Mucosa of descending colon (tissue), 3 donors: ENCODE measurements at places on chromosomes 6 and 20. TPM values are rescaled to one million over a fixed set of nuclear protein-coding genes. Genes with fewer than 3 reads are reported as not detected.

DNA sequence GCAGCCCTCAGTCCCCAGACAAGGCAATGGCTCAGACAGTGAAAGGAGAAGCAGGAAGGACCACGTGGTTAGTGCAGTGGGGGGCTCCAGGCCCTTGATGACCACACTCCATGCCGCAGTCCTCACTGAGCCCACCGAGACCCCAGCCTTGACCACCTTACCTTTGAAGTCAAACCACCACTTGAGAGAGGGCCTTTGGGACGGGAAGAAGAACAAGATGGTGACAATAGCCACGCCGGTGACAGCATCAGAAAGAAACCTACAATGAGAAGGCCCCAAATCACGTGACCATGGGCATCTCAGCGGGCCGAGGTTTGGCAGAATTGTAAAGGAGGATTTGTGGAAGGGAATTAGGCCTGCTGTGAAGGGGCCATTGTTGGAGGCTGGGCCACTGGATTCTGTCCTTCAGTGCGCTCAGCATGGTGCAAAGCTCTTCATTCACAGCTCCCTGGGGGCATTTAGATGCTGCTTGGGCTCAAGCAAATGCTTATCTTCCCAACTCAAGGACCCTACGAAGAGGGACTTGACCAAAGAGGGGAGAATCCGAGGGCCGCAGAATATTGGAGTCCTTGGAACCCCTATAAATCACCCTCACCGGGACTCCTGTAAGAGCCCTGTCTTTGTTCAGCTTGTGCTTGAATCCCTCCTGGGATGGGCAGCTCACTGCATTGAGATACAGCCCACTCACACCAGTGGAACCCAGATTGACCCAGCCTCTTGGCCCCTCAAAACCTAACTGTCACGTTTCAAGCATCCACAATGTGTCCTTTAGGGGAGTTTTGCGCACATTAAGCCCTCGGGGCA, 33.2 kb upstream of the OCSTAMP start:
- no peak for DNase-seq

Gene PKHD1
- 0.12 TPM for total RNA-seq

GRCh38 chr6:105546754-105547153, 143.9 kb upstream of the PREP start:
- no peak for DNase-seq

- DNase-seq, result no peak
Measured at GRCh38 chr6:11396860-11397259, 140.7 kb upstream of the TMEM170B start.

DNA sequence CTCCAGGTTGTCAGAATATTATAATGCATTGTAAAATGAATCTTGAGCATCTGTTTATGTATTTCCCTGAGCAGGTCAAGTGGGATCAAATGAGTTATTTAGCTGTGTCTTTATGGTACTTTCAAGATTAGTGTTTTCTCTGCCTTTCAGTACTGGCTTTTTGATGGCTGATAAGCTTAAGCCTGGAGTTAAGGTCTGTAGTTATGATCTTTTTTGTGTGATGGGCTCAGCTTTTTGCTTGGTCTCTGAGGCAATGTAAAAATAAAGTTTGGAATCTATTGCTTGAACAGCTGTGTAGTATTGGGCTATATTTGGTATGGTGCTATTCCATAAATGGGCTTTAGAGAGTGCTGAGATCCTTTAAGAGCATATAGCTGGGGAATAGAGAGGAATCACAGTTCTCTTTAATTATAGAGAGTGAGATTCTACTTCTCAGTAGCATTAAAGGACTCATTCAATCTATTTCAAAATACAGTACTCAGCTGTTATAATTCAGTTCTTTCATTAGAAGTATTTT, 40.7 kb downstream of the ZNF451 start:
- no peak for DNase-seq

Gene CDS2
- total RNA-seq, result 59.5 TPM

Gene CALHM4
- total RNA-seq, result not detected

DNA sequence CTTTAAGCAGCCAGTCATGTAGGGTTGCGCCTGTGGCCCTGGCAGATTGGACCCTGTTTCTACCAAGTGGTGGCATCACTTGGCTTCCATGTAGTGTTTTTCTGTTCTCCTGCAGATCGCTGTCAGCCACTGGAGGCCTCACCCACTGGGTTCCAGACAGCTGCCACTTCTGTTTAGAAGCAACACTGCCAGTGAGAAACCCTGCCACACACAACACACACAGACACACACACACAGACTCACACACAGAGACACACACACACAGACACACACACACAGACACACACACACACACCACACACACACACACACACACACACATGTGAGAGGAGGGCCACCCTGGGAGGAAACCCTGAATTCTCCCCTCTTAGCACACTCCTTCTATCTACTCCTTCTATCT, 51.8 kb downstream of the UTRN start:
- DNase-seq, result no peak

DNA sequence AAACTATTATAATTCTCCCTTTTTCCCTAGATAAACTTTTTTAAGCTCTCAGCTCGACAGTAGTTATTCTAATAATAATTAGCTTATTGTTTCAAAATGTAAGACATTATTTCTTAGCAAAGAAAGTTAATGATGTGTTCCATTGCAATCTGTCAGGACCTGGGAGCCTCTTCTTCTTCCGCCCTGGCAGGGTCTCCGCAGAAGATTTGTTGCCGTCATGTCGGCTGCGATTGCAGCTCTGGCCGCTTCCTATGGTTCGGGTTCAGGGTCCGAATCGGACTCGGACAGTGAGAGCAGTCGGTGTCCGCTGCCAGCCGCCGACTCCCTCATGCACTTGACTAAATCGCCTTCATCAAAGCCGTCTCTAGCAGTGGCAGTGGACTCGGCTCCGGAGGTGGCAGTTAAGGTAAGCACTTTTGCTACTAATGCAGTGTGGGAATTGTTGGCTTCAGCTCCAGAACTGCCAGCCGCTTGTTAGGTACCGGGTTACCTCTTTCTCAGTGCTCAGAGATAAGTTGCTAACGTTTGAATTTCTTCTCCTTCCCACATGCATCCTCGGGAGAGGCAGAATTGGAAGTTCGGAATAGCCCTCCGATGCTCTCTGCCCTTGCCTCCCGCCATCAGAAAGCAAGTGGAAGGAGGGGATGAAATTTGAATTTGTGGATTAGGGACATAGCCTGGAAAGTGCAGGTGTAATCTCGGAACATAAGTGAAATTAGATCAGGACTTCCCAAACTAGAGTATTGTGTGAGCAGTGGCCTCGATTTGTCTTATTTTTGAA, at the start of gene CDC40:
CDC40 (plus strand) TSS at position 200 of the 781 bp plus-strand sequence; CDS start at position 218, 18 bp downstream.
- peak; percentile 81 for DNase-seq

Gene PRSS16
- 13.0 TPM for total RNA-seq

GRCh38 chr20:1474817-1475603, 8.4 kb upstream of the NSFL1C start:
- no peak for DNase-seq

GRCh38 chr20:53128004-53128403, 155.8 kb downstream of the TSHZ2 start:
- DNase-seq, result no peak

Gene CBLN4
- not detected for total RNA-seq

Gene AGPAT4
- 7.3 TPM for total RNA-seq

GRCh38 chr6:6522709-6523108, 65.8 kb upstream of the LY86 start:
- no peak for DNase-seq

DNA sequence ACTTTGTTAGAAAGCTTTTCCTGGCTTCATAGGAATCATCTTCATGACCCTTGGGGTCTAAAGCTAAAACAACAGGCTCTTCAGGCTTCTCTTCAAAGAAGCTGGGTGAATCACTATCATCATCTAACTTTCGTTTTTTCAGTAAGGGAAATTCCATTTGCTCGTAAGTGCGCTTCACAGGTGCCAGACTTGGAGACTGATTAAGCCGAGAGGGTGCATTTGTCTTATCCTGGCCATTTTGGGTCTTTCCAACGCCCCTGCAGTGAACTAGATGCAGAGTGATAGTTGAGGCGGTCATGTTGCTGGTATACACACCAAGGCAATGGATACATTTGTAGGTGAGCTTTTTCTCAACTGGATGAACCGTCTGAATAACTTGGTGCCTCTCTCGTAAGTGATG, 38.8 kb downstream of the ADNP start:
- DNase-seq, result no peak

DNA sequence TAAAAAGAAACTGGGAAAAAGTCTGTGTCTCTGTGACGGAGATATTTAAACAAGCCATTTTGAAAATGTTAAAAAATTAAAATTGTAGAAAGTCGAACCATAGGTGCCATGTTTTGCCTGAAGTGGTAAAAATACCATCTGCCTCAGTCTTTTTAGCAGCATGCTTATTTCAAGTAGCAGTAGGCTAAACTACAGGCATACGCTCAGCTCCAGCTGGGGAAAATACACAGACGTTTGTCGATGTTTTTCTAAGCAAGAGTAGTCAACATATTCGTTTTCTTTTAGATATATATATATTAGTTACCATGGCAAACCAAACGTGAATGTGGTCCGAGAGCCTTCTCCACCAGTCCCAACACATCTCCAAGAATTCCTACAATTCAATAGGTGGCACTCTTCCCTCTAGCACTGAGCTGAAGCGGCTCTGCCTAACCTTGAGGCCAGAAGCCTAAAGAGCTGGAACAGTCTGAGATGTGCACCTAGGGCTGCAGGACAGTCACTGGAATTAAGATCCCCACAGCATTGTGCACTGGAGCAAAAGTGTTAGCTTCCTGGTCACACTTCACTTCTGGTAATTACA, 70.2 kb upstream of the BEND3 start:
- DNase-seq, result no peak
